Stimulated activated CD4-positive, alpha-beta T cell treated with anti-CD3 and anti-CD28 coated beads, Interleukin-12 subunit alpha, Interleukin-12 subunit beta, amount 100 ng/mL, for 48 hours (primary cell): ENCODE measurements at places on chromosomes 7 and 10.
A peak's percentile ranks its signal among the peaks of the same experiment; 100 is the strongest.

- DNase-seq = peak; percentile 16
These were observed 38.9 kb downstream of the GLRX3 start for GRCh38 chr10:130175074-130175473.

GRCh38 chr10:28387140-28387539, 84.3 kb upstream of the MPP7 start:
- DNase-seq = no peak

GRCh38 chr10:35895331-35895730, 253.2 kb upstream of the FZD8 start:
- DNase-seq = no peak

GRCh38 chr7:33678569-33679335, 226.6 kb upstream of the BMPER start:
- no peak for DNase-seq

DNA sequence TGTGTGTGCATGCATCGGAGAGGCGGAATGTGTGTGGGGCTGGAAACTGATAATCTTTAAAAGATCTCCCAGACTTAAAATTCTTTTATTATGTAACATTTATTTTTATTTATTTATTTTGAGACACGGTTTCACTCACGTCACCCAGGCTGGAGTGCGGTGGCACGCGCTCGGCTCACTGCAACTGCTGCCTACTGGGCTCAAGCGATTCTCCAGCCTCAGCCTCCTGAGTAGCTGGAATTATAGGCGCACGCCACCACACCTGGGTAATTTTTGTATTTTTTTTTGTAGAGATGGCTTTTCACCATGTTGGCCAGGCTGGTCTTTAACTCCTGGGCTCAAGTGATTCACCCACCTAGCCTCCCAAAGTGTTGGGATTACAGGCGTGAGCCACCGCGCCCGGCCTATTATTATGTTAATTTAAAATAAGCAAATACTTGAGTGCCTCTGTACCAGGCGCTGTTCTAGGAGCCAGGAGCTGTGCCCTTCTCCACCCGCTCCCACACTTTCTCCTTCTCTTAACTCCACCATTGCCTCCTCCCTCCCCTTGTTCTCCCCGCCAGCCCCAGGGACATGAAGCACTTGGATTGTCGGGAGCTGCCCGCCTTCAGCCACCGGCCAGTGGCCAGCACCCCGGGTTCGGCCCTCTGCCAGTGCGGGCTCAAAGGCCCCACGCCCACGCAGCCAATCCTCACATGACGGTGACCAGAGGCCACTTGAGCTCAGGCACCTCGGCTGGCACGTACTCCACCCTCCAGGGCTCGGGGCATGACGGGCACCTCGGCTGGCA, 163.6 kb downstream of the DNAJB6 start:
- no peak for DNase-seq

- no peak for DNase-seq
These were observed 20.9 kb downstream of the RBM33 start for GRCh38 chr7:155665079-155665956.

DNA sequence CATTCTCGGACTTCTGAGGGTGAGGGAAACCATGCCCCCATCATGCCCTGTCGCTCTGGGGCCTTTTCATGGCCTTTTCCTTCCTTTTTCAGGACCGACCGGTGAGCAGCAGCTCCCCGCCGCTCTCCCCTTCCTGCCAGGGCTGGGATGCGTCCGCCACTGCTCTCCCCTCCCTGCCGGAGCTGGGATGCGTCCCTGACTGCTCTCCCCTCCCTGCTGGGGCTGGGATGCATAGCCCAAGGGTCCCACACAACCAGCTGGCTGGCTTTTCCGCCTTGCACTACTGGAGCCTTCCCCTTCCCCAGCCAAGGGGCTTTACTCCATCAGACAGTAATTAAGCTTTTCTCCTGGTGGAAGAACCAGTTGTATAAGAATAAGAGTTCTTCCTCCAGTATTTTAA, 129.7 kb upstream of the COBL start:
- DNase-seq = no peak
